Cerebellar nuclear complex (tissue), 1 donor: ENCODE measurements at places on chromosomes 16 and 17.

DNA sequence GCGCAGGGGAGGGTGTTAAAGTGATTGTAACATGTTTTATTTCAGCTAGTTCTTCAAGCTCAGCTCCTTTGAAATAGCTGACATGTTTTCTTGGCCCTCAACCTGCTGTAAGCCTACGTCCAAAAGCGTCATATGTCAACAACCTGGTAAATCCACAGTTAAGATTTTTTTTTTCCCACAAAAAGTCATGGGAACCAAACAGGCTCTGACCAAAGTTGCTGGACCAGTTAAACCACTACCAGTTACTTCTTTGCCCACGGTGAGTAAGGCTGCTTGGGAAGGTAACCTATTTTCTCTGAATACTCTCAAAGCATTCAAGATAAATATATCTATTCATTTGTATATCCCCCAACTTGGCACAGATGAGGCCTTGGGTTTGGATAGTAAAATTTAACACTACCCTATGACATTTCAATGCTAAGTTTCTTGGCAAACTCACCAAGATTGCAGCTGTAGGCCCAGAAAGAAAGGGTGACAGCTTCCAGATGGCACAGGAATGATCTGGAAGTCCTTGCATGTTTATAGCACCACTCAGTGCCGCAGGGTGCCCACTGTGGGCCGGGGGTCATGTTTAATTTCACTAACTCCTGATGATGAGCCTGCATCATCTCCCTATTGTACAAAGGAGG is 166.2 kb downstream of the XYLT1 start:
- no peak for DNase-seq

- no peak for DNase-seq
Observed at GRCh38 chr16:14437426-14437825, 192.6 kb downstream of the PARN start.

DNA sequence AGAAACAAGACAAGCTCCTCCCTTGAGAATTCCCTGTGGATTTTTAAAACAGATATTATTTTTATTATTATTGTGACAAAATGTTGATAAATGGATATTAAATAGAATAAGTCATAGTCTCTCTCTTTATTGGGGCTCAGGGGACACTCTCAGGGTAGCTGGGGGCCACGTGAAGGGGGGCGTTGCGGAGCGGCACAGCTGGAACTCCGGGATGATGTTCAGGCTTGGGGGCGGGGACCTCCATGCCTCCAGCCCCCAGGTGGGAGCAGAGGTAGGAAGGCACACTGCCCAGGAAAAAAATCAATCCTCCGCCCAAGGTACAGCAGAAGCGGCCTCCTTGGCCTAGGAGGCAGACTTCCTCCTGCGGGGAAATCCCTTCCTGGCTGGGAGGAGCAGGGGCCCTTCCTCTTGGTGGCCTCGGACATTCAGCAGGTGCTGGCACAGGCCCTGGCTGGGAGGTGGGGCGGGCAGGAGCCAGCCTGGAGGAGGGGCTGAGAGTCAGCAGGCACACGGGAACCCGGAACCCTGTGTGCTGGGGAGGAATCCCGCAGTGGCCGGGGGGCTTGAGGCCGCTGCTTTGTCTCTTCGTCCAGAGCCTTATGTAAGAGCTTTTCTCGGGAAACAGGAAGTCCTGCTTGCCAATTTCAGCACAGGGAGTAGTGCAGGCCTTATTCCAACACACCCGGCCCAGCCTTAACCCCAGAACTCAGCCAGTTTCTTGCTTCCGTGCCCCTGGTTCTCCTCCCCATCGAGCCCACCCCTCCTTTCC is 591 bp upstream of the TNFSF13 start:
- no peak for DNase-seq

DNA sequence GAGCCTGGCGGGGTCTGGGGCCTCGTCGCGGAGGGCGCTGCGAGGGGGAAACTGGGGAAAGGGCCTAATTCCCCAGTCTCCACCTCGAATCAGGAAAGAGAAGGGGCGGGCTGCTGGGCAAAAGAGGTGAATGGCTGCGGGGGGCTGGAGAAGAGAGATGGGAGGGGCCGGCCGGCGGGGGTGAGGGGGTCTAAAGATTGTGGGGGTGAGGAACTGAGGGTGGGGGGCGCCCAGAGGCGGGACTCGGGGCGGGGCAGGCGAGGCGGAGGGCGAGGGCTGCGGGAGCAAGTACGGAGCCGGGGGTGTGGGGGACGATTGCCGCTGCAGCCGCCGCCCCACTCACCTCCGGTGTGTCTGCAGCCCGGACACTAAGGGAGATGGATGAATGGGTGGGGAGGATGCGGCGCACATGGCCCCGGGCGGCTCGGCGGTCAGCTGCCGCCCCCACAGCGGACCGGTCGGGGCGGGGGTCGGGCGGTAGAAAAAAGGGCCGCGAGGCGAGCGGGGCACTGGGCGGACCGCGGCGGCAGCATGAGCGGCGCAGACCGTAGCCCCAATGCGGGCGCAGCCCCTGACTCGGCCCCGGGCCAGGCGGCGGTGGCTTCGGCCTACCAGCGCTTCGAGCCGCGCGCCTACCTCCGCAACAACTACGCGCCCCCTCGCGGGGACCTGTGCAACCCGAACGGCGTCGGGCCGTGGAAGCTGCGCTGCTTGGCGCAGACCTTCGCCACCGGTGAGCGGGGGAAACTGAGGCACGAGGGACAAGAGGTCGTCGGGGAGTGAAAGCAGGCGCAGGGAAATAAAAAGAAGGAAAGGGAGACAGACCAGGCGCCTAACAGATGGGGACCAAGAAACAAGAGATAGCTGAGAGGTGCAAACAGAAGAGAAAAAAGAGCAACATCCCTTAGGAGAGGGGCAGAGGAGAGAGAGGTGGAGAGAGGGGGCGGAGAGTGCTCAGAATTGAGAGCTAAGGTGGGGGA is at the start of gene PNMT:
Gene PNMT (plus strand): TSS at position 509 of the 980 bp plus-strand sequence. CDS start 23 bp downstream, at position 532.
- no peak for DNase-seq

- no peak for DNase-seq
Observed at GRCh38 chr17:8150194-8151119, 1.7 kb downstream of the PER1 start.

DNA sequence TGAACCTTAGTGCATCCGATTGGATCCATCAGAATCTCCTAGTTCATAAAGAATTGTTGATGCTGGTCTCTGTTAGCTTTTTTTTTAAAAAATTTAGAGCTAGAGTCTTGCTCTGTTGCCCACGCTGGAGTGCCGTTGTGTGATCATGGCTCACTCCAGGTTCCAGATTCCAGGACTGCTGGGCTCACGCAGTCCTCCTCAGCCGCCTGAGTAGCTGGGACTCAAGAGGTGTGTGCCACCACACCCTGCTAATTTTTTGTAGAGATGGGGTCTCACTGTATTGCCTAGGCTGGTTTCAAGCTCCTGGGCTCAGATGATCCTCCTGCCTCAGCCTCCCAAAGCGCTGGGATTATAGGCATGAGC is 8.0 kb downstream of the TCF25 start:
- no peak for DNase-seq

DNA sequence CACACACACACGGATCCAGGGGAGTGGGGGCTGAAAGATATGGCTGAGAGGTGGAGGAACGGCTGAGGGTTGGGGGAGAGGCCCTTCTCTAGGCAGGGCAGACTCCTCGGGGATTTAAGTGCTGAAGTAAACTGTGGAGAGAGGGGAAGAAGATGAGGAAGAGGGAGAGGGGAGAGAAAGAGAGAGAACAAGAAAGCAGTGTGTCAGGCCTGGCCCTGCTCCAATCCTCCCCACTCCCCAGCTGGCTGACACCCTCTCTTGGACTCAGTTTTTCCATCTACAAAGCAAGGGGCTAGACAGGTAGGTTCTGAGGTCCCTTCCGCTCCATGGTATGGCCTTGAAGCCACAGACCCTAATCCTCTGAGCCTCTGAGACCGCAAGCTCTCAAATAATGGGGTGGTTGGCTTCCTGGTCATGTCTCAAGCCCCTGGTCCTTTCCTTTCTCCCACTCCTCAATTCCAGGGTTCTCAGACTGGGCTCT is 2.0 kb downstream of the VAMP2 start:
- no peak for DNase-seq
